HCT116 (cell line): ENCODE measurements at places on chromosomes 13 and 19. TPM values are rescaled to one million over a fixed set of nuclear protein-coding genes. Genes with fewer than 3 reads are reported as not detected.

Gene CYP4F8
- total RNA-seq: not detected

Gene ARL11
- total RNA-seq: not detected

Gene PGLYRP1
- total RNA-seq: not detected

Gene ZNF229
- total RNA-seq: not detected

Gene NLRP9
- not detected for total RNA-seq

Gene ZDHHC20
- 110 TPM for total RNA-seq
